ENCODE measurements at places on chromosomes 16 and 17.

GRCh38 chr16:1746693-1747195 is 24.6 kb downstream of the NME3 start:
- DNase-seq = no peak

GRCh38 chr17:65551267-65552040 is 10.0 kb downstream of the AXIN2 start:
- DNase-seq = no peak

- DNase-seq = no peak
These were observed 28.9 kb upstream of the FBXW10B start for GRCh38 chr17:15648386-15648785.

GRCh38 chr16:54647725-54648221 is 282.9 kb upstream of the IRX5 start:
- no peak for DNase-seq

DNA sequence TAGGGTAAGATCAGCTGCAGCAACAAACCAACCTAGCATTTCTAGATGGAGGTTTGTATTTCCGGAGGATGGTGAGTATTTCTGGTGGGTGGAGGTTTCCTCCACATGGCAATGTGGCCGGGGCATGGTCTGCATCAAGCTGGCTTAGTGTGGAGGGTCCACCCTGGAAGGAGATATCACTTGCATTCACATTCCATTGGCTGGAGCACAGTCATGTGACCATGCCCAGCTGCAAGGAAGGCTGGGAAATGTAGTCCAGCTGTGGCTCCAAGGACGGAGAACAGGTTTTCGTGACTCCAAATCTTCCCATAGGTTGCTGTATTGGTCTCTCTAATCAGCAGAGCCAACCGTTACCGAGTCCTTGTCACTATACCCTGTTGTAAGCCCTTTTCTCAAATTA is 68.7 kb downstream of the RAI1 start:
- DNase-seq = no peak

DNA sequence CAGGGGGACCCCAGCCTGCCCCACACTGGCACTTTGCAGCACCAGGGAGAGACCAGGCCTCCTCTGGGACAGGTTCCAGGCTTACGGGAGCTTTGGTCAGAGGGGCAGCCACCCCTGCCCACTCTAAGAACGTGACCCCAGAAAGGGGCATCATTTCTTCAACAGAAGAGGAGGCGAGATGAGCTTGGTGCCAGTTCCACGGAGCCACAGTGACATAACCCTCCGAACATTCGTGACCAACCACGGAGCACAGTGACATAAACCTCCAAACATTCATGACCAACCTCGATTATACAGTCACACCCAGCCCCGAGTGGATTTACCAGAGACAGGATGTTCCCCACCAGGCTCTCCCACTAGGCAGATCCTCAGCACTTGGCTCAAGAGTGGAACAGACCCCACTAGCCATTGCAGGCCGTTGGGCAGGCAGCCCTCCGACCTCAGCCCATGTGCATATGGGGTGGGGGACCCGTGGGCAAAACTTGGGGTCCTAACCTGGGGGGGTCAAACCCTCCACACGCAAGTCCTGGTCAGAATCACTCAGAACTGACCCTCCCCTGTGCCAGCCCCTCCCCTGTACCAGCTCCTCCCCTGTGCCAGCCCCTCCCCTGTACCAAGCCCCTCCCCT is 112.9 kb downstream of the METRNL start:
- no peak for DNase-seq

DNA sequence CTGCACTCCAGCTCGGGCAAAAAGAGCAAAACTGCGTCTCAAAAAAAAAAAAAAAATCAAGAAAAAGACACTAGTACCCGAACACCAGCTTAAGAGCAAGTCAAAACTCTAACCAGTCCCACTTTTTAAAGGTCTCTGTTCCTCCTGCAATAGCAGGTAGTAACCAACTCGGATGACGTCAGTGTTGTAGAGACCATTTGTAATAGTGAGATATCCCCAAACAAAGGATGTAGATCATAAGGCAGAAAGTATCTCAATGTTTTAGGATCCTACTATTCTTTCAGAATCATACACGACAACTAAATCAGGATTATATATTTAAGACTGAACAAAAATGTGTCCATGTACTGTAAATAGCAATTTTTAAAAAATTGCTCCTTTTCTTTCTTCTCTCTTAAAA is 2.4 kb downstream of the JPT1 start:
- no peak for DNase-seq

GRCh38 chr16:53913099-53913870 is 209.3 kb downstream of the FTO start:
- DNase-seq = no peak

- no peak for DNase-seq
These were observed 26.0 kb upstream of the B4GALNT2 start for GRCh38 chr17:49106321-49107210.

GRCh38 chr17:81561494-81561885 is 9.3 kb upstream of the FAAP100 start:
- DNase-seq = no peak

DNA sequence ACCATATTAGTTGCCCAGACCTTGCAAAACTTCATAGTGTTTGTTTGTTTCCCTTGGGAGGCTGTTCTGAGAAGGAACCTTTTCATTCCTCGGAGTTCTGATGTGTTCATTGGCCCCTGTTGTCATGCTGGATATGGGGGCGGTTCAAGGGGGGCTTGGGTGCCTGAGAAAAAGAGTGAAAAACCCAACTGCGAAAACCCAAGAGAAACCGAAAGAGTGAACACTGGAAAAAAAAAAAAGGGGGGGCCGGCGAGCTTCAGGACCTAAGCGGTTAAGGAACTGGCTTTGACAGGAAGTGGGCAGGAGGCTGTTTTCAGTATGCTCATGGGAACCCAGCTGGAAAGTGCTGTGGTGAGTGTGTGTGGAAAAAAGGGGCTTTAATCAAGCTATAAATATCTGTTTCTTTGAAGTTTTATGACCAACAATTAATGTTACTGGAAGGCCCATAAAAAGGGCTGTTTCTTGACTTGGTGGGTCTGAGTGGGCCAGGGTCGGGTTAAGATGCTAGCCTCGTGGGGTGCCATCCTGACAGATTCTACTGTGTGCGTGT is 510.7 kb downstream of the MAF start:
- DNase-seq = no peak

DNA sequence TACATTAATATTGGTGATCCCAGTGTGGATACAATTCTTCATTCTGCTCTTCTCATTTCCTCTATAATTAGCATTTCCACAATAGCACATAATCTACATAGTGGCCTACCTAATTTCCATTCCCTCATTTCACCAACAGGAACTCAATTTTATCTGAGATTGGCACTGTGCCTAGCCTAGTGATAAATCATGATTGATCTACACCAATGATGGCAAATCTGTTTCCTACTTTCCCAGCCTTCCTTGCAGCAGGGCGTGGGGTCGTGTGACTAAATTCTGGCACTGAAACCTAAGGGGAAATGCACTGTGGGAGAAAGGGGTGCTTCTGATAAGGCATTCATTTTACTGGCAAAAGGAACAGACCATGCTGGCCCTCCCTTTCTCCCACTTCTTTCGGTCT is 66.6 kb upstream of the TOM1L1 start:
- DNase-seq = no peak

- DNase-seq = no peak
These were observed 743.5 kb downstream of the WWOX start for GRCh38 chr16:78842950-78843349.

DNA sequence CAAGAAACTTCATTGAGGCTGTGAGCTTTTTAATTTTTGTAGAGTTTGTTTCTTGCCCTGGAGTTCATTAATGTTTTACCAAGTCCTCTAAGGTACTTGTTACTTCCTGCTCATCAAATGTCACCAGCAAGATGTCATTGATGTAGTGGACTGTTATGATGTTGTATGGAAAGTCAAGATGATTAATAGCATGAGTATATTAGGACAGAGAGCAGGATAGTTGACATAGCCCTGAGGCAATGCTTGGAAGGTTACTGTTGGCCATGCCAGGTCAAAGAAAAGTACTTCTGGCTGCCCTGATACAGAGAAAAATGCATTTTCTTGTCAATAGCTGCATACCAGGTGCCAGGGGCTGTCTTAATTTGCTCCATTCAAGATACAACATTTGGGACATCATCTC is 6.7 kb downstream of the KRTAP1-5 start:
- no peak for DNase-seq

GRCh38 chr17:75081611-75082540 is 5.9 kb upstream of the SLC16A5 start:
- no peak for DNase-seq

- DNase-seq = no peak
These were observed 33.2 kb upstream of the STH start for GRCh38 chr17:45965812-45966211.

DNA sequence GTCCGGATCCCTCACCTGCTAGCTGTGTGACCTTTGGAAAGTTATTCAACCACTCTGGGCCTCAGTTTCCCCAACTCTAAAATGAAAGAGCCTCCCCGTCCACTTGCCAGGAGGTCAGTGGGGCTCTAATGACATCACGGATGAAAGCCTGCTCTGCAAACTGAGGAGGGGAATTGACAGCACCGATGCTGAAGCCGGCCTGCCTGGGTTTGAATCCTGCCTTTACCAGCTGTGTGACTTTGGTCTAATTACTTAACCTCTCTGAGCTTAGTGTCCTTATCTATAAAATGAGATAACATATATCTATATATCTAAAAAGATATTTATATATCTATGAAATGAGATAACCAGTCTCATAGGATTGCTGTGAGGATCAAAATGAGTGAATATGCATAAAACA is 1.9 kb downstream of the STX1B start:
- DNase-seq = no peak

GRCh38 chr17:19590912-19591551 is 57.4 kb downstream of the SLC47A1 start:
- no peak for DNase-seq

GRCh38 chr16:4295581-4295980 is 20.3 kb upstream of the GLIS2 start:
- DNase-seq = no peak

DNA sequence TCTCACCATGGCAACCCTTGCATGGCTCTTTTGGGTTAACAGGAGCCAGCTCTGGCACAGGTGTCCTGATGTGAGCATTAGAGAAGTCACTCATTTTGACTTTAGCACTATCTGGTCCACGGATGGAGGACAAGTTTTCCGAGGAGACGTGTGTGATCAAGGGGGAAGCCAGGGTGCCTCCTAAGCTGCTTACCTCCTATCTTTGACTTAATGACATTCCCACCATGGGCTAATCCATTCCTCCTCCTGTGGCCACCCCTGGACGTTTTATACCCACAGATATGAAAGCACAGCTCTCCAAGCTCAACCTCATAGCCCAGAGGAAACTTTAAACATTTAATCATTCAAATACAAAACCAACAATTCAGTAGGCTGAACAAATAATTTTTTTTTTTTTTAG is 18.8 kb downstream of the MPP2 start:
- no peak for DNase-seq

GRCh38 chr17:20206068-20206467 is 196.9 kb downstream of the SPECC1 start:
- DNase-seq = no peak

- peak; percentile 55 for DNase-seq
These were observed 120.1 kb downstream of the CDYL2 start for GRCh38 chr16:80684136-80684765.

GRCh38 chr16:79909571-79909970 is 309.0 kb upstream of the MAF start:
- DNase-seq = no peak

- DNase-seq = no peak
These were observed 826.8 kb upstream of the KIF2B start for GRCh38 chr17:52995881-52996280.

- DNase-seq = no peak
These were observed 658 bp downstream of the CACNG4 start for GRCh38 chr17:66964930-66965800.

DNA sequence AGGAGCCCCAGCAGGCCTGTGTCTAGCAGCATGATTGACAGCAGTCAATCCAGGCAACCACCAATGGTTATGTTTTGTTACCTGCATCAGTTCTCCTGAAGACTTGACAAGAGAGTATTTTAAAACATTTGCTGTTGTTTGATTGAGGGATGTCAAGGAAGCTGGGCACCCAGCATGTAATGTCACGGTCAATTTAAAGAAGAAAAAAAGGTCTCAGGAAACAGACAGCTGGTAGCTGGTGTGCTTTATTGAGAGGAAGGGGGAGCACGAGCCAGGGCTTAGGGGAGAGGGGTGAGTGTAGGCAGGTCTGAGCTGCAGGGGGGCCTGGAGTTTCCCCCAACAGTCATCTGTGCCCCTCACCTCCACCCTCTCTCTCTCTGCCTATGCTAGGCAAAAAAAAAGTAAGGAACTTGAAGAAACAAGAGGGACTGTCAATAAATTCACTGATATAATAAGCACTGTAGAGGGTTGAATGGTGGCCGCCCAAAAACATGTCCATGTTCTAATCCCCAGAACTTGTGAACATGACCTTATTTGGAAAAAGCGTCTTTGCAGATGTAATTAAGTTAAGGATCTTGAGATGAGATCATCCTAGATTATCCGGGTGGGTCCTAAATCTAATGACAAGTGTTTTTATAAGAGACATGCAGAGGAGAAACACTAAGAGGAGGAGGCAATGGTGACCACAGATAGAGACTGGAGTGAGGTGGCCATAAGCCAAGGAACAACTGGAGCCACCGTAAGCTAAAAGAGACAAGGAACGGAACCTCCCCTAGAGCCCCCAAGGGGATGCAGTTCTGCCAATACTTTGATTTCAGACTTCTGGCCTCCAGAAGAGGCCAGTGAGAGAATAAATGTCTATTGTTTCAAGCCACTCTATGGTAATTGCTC is 14.5 kb downstream of the TSPOAP1 start:
- no peak for DNase-seq

GRCh38 chr16:24116046-24116776 is 139.9 kb upstream of the CACNG3 start:
- DNase-seq = no peak

- no peak for DNase-seq
These were observed 55.3 kb downstream of the RBFOX3 start for GRCh38 chr17:79555543-79555942.

- DNase-seq = no peak
These were observed 23.7 kb upstream of the NPTX1 start for GRCh38 chr17:80499961-80500665.

- no peak for DNase-seq
These were observed at the start of gene SLFN12 for GRCh38 chr17:35432176-35433074. TSS of gene SLFN12 (minus strand) at chr17:35432500. CDS start at chr17:35423028, 9,472 bp downstream.

Measured in esophagus muscularis mucosa (tissue), 4 donors.